ENCODE measurements at places on chromosomes 7 and 10.
A peak's percentile ranks its signal among the peaks of the same experiment; 100 is the strongest.

- peak; percentile 35 for DNase-seq
These were observed 70.0 kb upstream of the MAGI2 start for GRCh38 chr7:79523436-79523835.

GRCh38 chr7:2099048-2099957, 133.4 kb downstream of the MAD1L1 start:
- DNase-seq, result peak; percentile 88

GRCh38 chr10:71605263-71605962, 114.2 kb downstream of the C10orf105 start:
- no peak for DNase-seq

- DNase-seq, result peak; percentile 21
These were observed 706.6 kb downstream of the INHBA start for GRCh38 chr7:40996233-40996677.

DNA sequence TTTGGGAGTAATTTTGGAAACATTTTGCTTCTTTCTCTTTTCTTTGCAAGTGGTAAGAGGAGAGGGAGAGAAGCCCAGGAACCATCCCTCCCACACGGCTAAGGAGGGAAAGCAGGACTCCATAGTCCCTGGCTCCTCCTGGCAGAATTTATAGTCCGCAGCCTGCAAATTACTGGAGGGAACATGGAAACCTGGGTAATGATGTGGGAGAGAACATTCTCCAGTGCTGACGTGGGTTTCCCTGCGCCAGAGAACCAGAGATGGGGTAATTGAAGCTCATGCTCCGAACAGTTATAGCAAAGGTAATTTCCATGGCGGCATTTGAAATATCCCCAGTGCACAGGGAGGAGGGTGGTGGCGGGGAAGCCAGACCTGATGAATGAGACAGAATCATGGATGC, 320.4 kb downstream of the RPS24 start:
- no peak for DNase-seq

GRCh38 chr10:18650404-18650997, 886 bp downstream of the NSUN6 start:
- DNase-seq, result no peak

- DNase-seq, result no peak
These were observed 187.6 kb upstream of the KLF14 start for GRCh38 chr7:130921391-130922180.

- no peak for DNase-seq
These were observed 9.2 kb upstream of the SFRP5 start for GRCh38 chr10:97780841-97781617.

GRCh38 chr10:54702583-54703485, 98.2 kb downstream of the PCDH15 start:
- DNase-seq, result no peak

DNA sequence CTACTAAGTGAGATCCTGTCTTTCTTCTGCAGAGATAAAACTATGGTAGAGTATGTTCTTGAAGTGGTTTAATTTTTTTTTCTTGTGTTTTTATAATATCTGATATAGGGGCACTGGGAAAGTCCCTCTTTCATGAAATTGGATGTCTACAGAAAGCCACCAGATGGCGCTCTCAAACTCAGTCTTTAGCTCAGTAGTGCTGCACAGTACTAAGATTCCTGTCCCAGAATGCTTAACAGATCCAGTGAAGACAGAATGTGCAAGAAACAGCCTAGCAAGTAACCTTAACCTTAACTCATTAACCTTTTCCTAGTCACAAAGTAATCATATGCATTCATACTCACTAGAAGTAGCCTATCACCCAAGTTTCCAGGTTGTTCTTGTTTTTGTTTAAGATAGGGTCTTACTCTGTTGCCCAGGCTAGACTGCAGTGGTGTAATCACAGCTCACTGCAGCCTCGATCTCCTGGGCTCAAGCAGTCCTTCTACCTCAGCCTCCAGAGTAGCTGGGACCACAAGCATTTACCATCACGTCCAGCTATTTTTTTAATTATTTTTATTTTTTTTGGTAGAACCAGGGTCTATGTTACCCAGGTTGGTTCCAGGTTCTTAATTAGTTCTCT, 56.7 kb downstream of the IDE start:
- DNase-seq, result peak; percentile 67

GRCh38 chr10:116461680-116462079, 34.0 kb downstream of the PNLIPRP3 start:
- no peak for DNase-seq

GRCh38 chr7:44062903-44063295, 2.5 kb downstream of the PGAM2 start:
- DNase-seq, result no peak

- DNase-seq, result peak; percentile 21
These were observed 42.6 kb downstream of the BAMBI start for GRCh38 chr10:28719789-28720436.

GRCh38 chr7:117728890-117729624, 144.2 kb downstream of the CTTNBP2 start:
- DNase-seq, result no peak

DNA sequence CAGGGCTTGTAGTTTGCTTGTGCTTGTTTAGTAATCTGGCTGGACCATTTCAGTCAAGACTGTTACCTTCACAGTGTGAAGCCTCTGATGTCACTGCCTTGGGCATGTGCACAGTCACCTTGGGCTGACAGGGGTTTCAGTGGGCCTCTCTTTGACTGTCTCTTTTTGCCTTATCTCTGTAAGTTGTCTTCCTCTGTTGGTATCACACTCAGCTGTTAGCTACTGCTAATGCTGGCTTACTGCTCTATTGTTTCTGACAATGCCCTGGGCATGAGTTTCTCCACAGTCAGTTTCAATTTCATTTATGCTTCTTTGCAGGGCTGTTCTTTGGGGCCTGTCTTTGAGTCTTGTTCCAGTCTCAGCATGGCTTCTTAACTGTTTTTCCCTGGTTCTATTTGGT, 201.9 kb upstream of the SHH start:
- DNase-seq, result no peak

GRCh38 chr10:92420546-92421275, 129.7 kb downstream of the MARCHF5 start:
- no peak for DNase-seq

GRCh38 chr10:131731780-131732630, 168.8 kb upstream of the PPP2R2D start:
- no peak for DNase-seq

DNA sequence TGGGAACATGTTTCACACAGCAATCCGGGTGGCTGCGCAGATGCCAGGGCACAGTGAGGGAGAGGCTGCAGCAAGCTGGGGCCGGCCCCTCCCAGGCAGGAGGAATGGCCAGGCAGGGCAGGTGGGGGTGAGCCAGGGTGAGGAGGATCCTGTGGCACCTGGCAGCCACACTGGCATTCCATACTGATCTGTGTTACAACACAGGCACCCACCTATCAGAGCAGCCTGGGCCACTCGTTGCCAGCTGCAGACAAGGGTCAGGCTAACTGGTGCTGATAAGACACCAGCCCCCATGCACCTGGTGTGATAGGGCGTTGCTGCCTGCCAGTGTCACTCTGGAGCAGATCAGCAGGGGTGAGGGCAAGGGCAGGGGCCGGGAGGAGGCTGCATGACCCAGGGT, 16.6 kb upstream of the RET start:
- DNase-seq, result no peak

DNA sequence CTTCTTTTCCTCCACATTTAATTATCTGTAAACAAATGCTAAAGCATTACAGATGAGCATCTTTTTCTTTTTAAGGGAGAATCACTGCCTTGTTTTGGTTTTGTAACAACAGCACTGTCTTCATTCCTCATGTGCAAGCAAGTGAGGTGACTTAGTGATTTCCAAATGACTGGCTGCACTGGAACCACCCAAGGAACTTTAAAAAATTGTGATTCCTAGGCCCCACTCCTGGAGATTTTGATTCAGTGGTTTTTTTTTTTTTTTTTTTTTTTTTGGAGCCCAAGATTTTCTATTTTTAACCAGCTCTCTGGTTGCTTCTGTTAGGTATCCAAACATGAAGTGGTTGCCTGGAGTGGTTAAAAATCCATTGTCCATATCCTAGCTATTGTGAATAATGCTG, 176.2 kb downstream of the LRMDA start:
- no peak for DNase-seq

DNA sequence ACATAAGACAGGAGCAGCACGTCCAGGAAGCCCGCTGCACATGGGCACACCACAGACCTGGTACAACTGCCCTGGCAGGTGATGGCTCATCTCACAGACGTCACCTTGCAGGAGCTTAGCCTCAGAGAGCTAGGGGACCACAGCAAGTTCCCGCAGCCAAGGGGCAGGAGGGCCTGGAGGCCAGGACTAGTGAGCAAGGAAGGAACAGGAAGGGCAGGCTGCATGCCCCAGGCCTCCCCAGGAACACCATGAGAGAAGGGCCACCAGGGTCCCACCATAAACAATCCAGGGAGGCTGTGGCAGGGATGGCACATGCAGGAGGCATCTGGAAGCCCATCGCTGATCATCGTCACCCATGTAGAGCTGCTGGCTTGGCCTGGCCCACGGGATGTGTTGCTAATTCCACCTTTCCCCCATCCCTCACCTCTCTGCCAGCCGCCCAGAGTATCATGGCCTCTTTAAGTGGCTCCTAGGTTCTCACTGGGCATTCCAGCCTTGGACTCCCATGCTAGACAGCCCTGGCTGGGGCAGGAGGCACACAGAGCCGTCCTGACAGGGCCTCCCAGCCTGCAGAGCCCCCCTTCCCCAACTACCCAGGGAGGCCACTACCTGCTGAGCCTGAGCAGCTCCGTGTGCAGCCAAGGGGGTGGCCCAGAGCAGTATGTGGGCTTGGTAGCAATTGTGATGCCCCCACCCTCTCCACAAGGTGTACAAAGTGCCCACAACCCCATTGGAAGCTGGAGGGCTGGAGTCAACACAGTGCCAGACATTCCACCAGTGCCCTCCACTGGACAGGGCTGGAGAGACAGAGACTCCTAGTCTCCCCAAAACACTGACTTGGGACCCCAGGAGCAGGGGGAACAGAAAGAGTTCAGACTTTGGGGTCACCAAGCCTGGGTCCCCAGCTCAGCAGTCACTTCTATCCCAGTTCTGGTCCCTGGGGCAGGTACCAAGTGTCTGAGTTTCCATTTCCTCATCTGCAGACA, 35.5 kb downstream of the GRID1 start:
- DNase-seq, result no peak

GRCh38 chr7:7897949-7898515, 70.6 kb upstream of the GLCCI1 start:
- DNase-seq, result no peak

DNA sequence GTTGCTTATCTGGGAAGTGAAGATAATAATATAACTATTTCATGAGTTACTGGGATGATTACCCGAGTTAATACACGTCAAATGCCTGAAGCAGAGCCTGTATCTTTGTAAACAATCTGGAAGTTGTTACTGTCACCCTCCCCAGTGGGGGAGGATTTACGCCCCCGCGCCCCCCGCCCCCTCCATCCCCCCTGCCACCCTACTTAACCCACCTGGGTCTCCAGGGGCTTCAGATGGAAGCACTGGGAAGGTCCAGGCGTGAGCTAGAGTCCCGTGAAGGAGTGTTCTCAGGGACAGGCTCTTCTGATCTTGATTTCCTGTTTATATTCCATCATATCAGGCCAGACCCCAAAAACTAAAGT, 691 bp upstream of the PPA1 start:
- DNase-seq, result no peak

GRCh38 chr7:16677978-16678494, 32.1 kb downstream of the BZW2 start:
- no peak for DNase-seq

DNA sequence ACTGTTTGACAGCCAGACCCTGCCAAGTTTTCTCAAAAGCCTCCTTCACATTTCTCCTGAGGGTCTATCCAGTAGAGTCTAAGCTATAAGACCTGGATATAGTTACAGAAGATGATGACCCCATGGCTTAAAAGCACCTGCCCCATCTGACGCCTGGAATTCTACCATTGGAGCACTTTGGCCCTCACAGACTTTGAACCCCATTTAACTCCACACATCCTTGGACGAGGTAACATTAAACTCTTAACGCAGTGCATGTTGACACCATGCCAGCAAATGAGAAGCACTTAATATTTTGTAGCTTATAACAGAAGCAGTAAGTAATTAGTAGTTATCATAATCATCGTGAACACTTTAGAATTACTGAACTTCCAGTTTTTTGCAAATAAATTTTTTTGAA, 61.9 kb upstream of the SMNDC1 start:
- DNase-seq, result no peak

- no peak for DNase-seq
These were observed 658.0 kb downstream of the TYW1 start for GRCh38 chr7:67654642-67655041.

GRCh38 chr10:88996927-88997326, 6.3 kb downstream of the FAS start:
- no peak for DNase-seq

DNA sequence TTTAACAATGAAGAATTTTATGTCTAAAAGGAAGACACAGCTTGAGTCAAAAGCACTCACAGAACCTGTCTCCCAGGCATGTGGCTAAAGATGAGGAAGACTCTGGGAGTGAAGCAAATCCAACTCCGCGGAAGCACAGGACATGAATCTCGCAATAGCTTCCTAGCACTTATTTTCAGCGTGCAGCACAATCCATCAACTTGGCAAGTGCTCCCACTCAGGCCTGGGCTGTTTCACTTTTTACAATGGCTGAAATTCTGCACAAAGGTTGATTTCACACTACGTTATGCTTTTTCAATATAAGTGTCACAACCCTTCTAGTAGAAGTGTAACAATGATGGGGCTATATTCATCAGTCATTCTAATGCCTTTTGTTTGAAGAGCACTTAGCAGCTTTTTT, 180.2 kb downstream of the XPNPEP1 start:
- no peak for DNase-seq

DNA sequence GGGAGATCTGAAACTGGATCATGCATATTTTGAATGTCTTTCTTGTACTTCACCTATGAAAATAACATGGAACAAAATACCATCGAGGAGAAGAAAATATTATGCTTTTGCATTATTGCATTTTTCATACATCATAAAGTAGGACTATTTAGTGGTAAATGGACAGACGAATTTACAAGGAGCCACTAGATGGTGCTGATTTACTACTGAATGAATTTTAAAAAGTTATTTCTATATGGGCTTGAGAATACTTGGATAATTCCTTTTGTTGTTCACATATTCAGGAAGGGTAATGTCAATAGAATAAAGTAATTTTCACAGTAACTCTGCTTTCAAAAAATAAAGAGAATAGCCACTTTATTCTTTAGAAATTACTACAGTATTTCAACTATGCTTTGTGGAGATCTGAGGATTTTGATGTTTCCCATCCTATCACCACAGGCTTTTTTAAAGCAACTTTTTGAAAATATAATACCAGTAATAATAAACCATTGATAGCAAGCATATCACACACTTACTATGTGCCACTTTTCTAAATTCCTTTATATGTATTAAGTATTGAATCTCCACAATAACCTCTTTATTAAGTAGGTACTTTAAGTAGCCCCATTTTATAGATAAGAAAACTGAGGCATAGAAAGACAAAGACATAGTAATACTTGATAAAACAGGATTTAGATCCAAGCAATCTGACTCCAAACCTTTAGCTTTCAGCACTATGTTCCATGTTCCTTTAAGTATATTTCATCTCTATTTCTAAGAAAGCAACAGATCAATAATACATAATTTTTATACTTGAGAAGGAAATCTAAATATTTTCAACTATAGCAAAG, 38.6 kb downstream of the NEBL start:
- DNase-seq, result peak; percentile 24

All from GM03348 (cell line).